Type B pancreatic cell (in vitro differentiated cells): ENCODE measurements at places on chromosomes 1 and 21. TPM values are rescaled to one million over a fixed set of nuclear protein-coding genes. Genes with fewer than 3 reads are reported as not detected.

DNA sequence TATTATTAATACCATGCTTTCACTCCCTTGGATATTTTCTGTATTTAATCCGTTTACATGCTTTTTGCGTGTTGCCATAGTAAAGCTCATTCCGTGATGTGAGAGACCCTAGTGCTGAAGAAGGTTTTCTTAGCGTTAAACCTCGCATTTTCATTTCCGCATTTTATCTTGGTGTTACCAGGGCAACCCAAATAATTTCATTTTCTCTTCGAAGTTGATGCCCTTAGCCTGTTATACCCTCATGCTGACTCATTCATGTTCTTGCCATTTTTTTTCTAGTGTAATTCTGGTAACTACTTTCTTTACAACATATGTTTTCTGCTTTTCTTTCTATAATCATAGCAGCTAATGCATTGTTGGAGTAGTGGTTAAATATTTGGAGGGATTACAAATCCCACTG is 37.2 kb downstream of the LRRC8C start:
- no peaks in the 10 kb centered on the region for H3K36me3 ChIP-seq
- no peak overlapping the region for H3K4me3 ChIP-seq
- DNase-seq = no peak
- H3K4me1 ChIP-seq = no peaks in the 10 kb centered on the region
- no peaks in the 10 kb centered on the region for H3K27me3 ChIP-seq

- DNase-seq = no peak
- peaks cover 4% of the 10 kb centered on the region for H3K36me3 ChIP-seq
- H3K4me3 ChIP-seq = no peak overlapping the region
- peaks cover 56% of the 10 kb centered on the region for H3K27me3 ChIP-seq
- peaks cover 10% of the 10 kb centered on the region for H3K4me1 ChIP-seq
These were observed 5.2 kb downstream of the PPFIA4 start for GRCh38 chr1:203031467-203031866.

DNA sequence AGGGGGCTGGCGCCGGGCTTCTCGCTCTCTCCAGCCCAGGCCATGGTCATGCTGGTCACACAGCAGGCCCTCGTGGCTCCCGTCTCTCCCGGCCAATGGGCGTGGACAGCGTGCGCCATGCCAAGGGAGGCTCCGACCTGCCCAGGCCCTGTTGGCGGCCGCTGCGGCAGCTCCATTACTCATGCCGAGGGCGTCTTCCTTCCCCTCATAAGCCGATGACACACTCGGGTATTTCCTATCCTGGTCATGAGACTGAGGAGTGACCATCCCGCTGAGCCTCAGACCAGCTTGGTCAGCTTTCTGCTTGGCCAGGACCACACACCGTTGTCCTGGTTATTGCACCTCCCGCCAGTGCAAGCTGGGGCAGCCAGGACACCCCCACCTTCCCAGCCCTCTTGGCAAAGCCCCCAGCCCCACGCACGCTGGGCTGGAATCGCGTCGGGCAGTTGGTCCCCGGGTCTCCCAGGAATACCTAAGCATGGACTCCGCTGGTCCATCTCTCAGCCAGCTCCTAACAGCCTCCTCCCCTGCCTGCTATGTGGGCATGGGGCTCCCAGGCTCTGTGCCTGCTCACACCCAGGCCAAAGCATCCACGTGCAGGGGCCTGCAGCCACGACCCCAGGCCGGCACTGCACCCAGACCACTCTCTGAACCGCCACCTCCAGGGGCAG is 49.8 kb downstream of the ARHGEF16 start:
- no peaks in the 10 kb centered on the region for H3K4me1 ChIP-seq
- H3K4me3 ChIP-seq = no peak overlapping the region
- no peaks in the 10 kb centered on the region for H3K27me3 ChIP-seq

- peaks cover 11% of the 10 kb centered on the region for H3K36me3 ChIP-seq
- peaks cover 52% of the 10 kb centered on the region for H3K4me1 ChIP-seq
- DNase-seq = no peak
- peak overlapping the region; percentile 3 for H3K4me3 ChIP-seq
These were observed 17.6 kb downstream of the GALNT2 start for GRCh38 chr1:230084408-230085177.

GRCh38 chr1:180208264-180208663 is 21.8 kb upstream of the LHX4 start:
- H3K4me3 ChIP-seq = no peak overlapping the region
- DNase-seq = no peak
- H3K27me3 ChIP-seq = peaks cover 25% of the 10 kb centered on the region

DNA sequence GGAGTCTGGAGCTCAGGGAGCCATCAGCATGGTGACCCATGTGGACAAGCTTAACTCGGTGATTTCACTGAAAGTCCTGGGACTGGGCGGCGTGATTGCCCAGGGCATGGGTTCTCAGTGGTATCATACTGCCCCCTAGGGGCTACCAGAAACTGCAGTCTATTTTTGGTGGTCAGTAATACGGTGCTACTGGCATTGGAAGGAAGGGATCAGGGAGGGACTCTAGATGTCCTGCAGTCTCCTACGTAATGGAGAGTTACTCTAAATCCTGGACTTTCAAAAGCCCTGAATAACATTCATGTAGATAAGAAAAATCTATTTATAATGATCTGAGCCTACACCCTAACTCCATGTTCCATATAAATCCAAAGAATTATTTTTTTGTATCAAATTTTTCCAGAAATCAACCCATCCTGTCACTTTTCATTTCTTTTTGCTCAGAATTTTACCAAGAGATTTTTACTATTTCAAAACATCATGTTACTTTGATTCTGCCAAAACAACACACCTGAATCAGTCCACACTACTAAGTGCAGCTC is 37.3 kb downstream of the PABPC4 start:
- H3K27ac ChIP-seq = peak overlapping the region; percentile 58
- no peak overlapping the region for H3K4me3 ChIP-seq
- DNase-seq = no peak
- H3K4me1 ChIP-seq = no peaks in the 10 kb centered on the region
- no peaks in the 10 kb centered on the region for H3K27me3 ChIP-seq

- H3K4me3 ChIP-seq = peak within 1 kb of the TSS; percentile 96
- peaks cover 18% of the 10 kb centered on the region for H3K4me1 ChIP-seq
- H3K27me3 ChIP-seq = peaks cover 71% of the 10 kb centered on the region
- peak within 1 kb of the TSS; percentile 86 for H3K27ac ChIP-seq
- DNase-seq = peak; percentile 67
- no peaks in the 10 kb centered on the region for H3K36me3 ChIP-seq
These were observed at the start of gene DAB1 for GRCh38 chr1:57423656-57424211. Gene DAB1, minus strand, starts transcription at chr1:57424060. Its CDS starts 133,030 bp downstream, at chr1:57291030.

DNA sequence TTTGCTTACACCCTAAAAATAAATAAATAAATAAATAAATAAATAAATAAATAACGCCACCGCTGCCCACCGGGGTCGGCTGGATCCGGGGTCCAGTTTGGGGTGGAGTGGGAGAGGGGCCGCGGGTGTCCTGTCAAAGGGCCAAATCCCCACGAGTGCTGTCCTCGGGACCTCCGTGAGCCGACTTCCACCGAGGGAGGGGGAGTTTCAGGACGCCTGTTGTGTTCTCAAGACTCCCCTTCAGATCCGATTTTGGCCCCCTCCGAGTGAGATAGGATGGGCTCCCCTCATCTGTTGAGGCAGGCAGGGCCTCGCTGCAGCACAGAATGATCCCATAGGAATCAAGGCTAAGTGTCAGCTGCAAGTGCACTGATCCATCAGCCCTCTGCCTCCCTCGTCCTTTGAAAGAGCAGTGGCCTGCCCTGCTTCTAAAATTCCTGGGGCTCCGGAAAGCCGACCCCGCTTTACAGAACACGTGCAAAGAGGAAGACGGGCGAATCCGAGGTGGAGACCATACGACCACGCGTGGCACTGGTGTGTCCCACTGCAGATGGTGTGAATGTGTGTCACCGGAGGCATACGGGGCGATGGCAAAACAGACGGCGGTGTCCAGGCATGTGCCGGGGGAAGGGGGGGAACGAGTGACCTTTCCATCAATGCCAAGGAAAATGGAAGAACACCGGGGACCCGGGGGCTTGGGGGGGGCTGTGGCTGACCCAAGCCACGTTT is 3880.5 kb downstream of the SRGAP2C start:
- no peaks in the 10 kb centered on the region for H3K4me1 ChIP-seq
- H3K27ac ChIP-seq = no peak overlapping the region
- no peak overlapping the region for H3K4me3 ChIP-seq

- no peaks in the 10 kb centered on the region for H3K4me1 ChIP-seq
- H3K27ac ChIP-seq = no peak overlapping the region
- H3K36me3 ChIP-seq = peaks cover 6% of the 10 kb centered on the region
- DNase-seq = no peak
These were observed 43.5 kb upstream of the MCOLN3 start for GRCh38 chr1:85091671-85092280.

DNA sequence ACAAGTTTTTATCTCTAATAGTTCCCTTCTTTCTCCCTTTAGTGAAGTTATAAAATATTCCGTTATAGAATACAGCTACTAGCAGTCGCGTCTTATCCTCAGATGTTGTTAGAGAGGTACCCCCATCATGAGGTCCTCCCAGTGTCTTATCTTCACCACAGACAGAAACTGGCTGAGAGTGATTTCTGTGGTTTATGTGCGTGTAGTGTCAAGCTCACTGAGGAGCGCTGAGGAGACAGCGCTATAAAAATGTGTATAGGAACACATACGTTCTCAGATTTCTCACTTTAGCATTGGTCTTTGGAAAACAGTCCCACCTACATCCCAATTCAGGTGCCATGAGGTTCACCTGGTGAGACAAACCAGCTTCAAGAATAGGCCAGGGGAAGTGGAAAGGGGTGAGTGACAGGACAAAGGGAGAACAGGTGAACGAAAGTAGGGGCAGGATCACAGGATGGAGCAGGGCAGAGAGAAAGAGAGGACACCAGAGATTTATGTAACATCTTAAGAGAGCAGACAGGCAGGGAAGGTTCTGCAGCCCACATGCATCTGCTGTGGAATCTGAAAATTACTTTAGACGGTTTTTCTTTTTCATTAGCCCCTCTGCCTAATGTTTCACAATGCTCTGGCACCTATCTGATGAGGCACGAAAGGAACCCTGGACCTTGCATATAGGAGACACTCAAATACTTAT is 2.7 kb upstream of the PLEKHO1 start:
- H3K36me3 ChIP-seq = peaks cover 12% of the 10 kb centered on the region
- DNase-seq = no peak
- H3K27me3 ChIP-seq = no peaks in the 10 kb centered on the region
- H3K27ac ChIP-seq = peak overlapping the region; percentile 40
- H3K4me3 ChIP-seq = peak overlapping the region; percentile 56
- H3K4me1 ChIP-seq = peaks cover 26% of the 10 kb centered on the region

GRCh38 chr1:53025034-53025768 is 36.8 kb upstream of the PODN start:
- H3K27me3 ChIP-seq = no peaks in the 10 kb centered on the region
- no peak for DNase-seq
- H3K27ac ChIP-seq = no peak overlapping the region
- peaks cover 5% of the 10 kb centered on the region for H3K4me1 ChIP-seq
- no peak overlapping the region for H3K4me3 ChIP-seq

DNA sequence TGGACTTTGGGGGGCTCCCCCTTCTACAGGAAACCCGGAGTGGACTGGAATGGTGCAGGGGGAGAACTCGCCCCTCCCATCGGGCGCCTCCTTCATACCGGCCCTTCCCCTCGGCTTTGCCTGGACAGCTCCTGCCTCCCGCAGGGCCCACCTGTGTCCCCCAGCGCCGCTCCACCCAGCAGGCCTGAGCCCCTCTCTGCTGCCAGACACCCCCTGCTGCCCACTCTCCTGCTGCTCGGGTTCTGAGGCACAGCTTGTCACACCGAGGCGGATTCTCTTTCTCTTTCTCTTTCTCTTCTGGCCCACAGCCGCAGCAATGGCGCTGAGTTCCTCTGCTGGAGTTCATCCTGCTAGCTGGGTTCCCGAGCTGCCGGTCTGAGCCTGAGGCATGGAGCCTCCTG is at the start of gene TNFRSF14:
Gene TNFRSF14 (plus strand): TSS at position 95 of the 401 bp plus-strand sequence. CDS start 294 bp downstream, at position 389.
- no peak for DNase-seq
- H3K27me3 ChIP-seq = no peaks in the 10 kb centered on the region
- H3K4me3 ChIP-seq = peak within 1 kb of the TSS; percentile 67

DNA sequence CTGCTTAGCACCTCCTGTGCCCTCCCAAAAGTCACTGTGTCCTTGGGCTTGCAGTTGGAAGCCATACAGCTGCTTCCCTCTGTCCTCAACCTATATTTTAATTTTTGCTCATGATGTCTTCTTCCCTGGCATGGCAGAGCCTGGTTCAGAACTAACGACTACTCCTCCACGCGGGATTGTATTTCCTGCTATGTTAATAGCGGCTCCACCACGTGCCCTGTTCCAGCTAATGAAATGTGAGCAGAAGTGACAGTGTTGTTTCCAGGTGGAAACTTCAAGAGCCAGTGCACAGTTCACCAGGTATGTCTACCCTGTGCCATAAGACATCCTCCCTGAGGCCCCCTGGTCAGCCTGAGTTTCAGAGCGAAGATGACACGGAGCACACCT is 52.1 kb downstream of the DHRS3 start:
- H3K4me1 ChIP-seq = no peaks in the 10 kb centered on the region
- H3K27ac ChIP-seq = peak overlapping the region; percentile 77
- no peak overlapping the region for H3K4me3 ChIP-seq
- H3K27me3 ChIP-seq = no peaks in the 10 kb centered on the region
- H3K36me3 ChIP-seq = peaks cover 26% of the 10 kb centered on the region

- no peak for DNase-seq
- no peak overlapping the region for H3K27ac ChIP-seq
- no peaks in the 10 kb centered on the region for H3K36me3 ChIP-seq
- no peaks in the 10 kb centered on the region for H3K27me3 ChIP-seq
- no peak overlapping the region for H3K4me3 ChIP-seq
These were observed 151.7 kb downstream of the CDC42BPA start for GRCh38 chr1:227166559-227166958.

GRCh38 chr1:87826681-87827251 is 498.1 kb downstream of the LMO4 start:
- H3K4me3 ChIP-seq = no peak overlapping the region
- H3K27ac ChIP-seq = no peak overlapping the region
- no peaks in the 10 kb centered on the region for H3K27me3 ChIP-seq
- H3K36me3 ChIP-seq = no peaks in the 10 kb centered on the region

- H3K36me3 ChIP-seq = no peaks in the 10 kb centered on the region
- H3K27ac ChIP-seq = no peak overlapping the region
- H3K4me3 ChIP-seq = no peak overlapping the region
These were observed 22.8 kb downstream of the LHX4 start for GRCh38 chr1:180252638-180253536.

DNA sequence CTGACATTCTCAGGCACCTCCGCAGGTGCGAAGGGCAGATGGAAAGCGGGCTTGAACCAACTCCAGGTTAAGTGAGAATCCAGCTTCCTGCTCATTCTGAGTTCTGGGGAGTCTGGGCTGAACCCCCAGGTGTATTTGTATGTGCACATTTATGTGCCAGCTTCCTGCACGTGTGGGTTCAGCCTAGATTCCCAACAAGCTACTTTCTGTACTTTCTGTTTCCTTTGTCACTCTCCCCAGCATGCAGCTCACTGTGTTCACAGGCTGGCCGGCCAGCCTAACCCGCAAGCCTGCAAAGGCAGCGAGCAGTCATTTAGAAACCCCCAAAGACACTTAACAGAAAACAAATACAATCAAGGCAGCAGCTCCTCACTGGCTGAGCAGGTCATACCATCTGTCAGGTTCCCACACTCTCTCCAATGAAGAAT is 1.3 kb upstream of the IL19 start:
- H3K27ac ChIP-seq = no peak overlapping the region
- H3K4me3 ChIP-seq = no peak overlapping the region
- H3K36me3 ChIP-seq = no peaks in the 10 kb centered on the region

Gene DENND4B
- total RNA-seq = 43.0 and 70.7 TPM in 2 replicates

Gene TMEM61
- 2.9 and 3.8 TPM in 2 replicates for total RNA-seq

Gene PCP4
- total RNA-seq = 20.3 and 31.0 TPM in 2 replicates

Gene CLDN14
- not detected in 2 replicates for total RNA-seq

Gene PLA2G2D
- total RNA-seq = not detected in 2 replicates
